Right lobe of liver (tissue), 6 donors: ENCODE measurements at places on chromosomes 6 and 20.

DNA sequence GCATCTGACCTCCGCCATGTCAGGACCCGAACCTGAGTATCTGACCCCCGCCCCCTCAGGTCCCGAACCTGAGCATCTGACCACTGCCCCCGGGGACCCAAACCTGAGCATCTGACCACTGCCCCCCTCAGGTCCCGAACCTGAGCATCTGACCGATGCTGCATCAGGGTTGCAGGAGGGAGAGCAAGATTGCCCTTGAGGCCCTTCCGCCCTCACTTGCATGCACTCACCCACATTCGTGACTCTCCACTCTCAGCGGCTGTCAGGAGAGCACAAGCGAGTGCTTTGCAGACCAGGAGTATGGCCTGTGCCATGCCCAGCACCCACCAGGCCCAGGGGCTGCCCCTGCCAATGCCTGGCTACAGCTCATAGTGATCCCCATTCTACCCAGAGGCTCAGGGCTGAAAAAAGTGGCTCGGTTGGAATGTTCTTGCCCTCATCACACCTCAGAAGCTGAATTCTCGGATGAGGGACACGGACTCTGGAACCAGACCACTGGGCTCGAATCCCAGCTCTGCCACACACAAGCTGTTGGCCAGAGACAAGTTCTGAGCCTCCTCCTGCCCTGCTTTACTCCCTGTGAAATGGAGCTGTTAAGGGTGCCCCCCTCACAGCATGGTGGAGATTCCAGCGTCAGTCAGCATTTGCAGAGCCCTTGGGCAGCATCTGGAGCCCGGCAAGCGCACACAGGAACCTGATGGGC, 82.1 kb downstream of the DLL1 start:
- no peak for DNase-seq

DNA sequence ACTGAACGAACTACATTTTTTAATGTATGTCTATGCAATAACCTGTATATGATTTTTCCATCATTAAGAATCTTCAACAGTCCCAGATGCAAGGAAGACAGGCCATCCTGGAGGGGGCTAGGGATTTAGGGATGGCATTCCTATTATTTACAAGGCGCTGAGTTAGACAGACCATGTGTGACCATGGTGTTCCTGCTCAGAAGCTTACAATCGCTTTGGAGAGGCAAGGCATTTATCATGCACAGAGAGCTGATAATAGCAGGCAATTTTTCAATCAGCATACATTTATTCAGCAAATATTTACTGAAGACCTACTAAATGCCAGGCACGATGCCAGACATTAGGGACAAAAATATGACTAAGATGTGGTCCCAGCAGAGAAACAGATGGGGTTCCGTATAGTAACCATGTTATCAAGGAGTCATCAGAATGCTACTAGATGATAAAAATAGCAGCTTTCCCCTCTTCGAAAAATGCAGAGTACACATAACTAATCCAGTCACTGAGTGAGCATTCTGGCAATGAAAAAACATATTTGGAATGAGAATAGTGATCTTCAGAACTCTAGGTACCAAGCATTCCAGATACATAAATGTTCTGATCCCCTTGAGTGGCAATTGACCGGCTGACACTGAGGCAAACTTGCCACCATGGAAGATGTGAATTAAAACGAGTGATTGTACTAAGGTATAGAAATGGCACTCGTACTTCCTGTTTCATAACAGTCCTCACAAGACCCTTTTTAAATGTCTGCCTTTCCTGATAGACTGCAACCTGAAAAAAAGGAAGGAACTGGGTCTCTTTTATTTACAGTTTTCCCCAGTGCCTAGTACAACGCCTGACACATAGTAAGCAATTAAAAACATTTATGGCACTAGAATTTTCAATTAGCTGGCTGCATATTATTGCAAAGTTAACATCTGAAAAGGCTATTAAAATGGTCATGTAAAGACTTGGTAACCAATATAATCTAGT, 135.7 kb downstream of the ATXN1 start:
- DNase-seq: no peak

- no peak for DNase-seq
Measured at GRCh38 chr20:34716921-34717229, 12.7 kb downstream of the TP53INP2 start.

DNA sequence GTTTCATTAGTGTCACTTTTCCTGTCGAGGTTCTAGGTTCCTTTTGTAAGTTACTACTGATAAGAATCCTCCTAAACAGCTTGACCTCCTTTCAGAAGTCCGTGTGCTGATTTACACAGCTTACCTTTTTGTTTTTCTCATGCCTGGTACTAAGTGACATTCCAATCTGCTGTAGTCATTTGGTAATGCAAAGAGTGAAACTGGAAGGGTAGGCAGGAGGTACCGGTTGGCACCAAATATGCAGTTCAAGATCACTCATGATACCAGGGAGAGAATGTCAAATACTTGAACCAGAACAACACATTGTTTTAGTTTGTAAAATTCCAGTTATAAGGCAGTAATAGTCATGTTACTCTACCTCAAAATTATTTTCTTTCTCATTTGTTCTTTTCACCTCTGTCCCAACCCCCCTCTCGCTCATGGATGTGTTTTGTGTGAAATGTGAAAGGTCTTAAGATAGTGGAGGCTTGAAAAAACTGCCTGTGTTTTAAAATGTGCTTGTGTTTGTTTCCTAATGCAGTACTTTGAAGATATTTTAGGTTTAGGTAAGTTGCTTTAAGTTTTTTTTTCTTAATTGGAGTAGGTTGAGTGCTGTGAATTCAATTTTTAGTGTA, 23.2 kb downstream of the AFDN start:
- no peak for DNase-seq

GRCh38 chr20:34984756-34985261, 29.1 kb downstream of the MYH7B start:
- DNase-seq: peak; percentile 56

GRCh38 chr6:151376440-151376839, 14.9 kb downstream of the ZBTB2 start:
- no peak for DNase-seq

- no peak for DNase-seq
Measured at GRCh38 chr6:22892452-22892851, 323.1 kb downstream of the HDGFL1 start.

DNA sequence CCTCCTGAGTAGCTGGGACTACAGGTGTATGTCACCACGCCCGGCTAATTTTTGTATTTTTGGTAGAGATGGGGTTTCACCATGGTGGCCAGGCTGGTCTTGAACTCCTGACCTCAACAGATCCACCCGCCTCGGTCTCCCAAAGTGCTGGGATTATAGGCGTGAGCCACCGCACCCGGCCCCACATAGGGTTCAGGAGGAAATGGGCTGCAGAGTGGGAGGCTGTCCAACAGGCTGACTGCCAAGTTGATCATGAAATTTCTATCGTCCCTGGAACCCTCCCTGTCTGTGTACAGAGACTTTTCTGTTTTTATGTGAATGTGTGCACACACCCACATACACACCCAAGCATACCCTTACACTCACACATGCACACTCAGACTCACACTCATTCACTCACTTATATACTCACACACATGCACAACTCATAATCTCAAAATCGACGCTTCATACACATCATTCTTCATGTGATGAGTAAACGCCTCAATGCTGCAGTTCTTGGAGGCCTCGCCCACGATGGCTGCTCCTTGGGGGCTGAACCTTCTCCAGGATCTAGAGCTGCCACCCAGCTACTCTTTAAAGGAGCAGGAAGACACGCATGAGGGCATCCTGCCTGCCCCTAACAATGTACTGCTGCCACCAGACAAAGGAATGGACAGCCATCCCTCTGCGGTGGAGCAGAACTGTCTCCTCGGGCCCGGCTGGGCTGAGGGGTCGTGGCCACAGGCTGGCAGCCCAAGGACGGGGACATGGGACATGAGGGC, 35.6 kb downstream of the SUN5 start:
- no peak for DNase-seq

DNA sequence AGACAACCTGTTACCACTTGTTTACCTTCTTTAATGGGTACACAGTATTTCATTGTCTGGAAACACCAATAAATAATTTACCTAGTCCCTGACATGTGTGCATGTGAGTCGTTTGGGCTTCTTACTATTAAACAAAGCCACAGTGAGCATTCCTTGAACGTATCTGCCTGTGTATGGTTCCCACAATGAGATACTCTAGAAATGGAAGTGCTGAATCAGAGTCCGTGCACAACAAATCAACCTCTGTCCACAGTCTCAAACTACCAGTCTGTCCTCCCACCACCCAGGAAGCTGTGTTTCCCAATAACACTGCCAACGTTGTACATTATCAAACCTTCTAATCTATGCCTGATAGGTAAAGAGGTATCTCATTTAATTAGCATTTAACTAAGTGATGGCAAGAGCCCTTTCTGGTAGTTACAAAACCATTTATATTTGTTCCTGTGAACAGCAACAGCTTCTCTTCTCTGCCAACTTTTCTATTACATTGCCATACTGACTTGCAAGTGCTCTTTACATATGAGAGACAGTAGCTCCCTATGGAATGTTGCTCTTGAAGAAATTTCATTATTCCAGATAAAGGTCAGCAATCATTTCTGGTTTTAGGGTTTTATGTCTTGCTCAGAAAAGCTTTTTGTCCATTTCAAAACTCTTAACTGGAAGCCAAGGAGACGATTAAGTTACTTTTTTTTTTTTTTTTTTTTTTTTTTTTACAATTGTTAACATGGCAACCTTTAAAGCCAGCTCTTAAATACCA, 14.7 kb downstream of the JAG1 start:
- no peak for DNase-seq

GRCh38 chr6:149821492-149821891, 42.7 kb downstream of the LRP11 start:
- no peak for DNase-seq

DNA sequence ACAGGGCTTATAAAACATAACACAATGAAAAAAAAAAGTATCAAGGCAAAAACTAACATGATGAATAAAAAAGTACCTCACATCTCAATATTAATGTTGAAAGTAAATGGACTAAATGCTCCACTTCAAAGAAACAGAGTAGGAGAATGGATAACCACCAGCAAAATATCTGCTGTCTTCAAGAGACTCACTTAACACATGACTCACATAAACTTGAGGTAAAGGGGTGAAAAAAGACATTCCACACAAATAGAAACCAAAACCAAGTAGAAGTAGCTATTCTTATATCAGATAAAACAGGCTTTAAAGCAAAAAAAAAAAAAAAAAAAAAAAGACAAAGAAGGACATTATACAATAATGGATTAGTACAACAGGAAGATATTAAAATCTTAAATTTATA, 86.9 kb downstream of the TBC1D32 start:
- no peak for DNase-seq

GRCh38 chr6:88992741-88993552, 29.5 kb upstream of the RNGTT start:
- no peak for DNase-seq

- no peak for DNase-seq
Measured at GRCh38 chr20:23167431-23167830, 81.3 kb upstream of the CD93 start.

GRCh38 chr6:15887491-15888461, 224.9 kb upstream of the DTNBP1 start:
- DNase-seq: no peak

GRCh38 chr20:44717986-44718385, 2.8 kb downstream of the CCN5 start:
- DNase-seq: no peak

GRCh38 chr6:154615483-154616025, 105.1 kb upstream of the CNKSR3 start:
- peak; percentile 38 for DNase-seq

DNA sequence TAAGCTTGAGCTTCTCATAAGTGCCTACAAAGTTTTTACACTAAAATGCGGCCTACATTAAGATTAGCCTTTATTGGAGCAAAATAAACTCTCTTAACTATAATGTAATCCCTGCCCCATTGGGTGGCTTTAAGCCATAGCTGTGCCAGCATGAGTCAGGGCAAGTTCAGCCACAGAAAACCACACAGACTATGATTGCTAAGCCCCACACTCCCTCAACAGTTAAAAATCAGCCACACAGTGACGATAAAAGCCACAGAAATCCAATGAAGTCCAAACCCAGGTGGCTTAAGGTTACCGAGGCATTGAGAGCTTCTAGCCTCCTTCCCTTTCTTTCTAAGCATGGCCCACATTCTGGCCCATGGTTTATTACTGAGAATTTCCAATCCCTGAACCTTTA, 61.6 kb downstream of the GRM1 start:
- DNase-seq: no peak

DNA sequence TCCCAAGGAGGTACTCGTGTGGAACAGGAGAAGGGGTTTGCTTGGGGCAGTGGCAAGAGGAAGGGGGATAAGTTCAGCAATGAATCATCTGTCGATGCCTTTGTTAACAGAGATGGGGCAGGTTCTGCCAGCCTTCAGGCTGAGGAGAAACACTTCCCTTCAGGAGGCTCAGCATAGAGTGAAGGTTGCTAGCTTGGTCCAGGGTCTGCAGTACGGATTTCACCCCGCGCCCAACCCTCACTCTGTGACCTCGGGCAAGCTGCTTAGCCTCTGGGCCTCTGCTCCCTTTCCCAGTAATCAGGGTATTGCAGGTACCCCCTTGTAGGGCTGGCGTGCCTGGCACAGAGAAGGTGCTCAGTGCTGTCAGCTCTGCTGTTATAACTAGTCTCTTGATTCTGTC, 7.5 kb downstream of the CAPN11 start:
- DNase-seq: no peak

- DNase-seq: no peak
Measured at GRCh38 chr6:72760114-72760793, 138.4 kb downstream of the KCNQ5 start.

DNA sequence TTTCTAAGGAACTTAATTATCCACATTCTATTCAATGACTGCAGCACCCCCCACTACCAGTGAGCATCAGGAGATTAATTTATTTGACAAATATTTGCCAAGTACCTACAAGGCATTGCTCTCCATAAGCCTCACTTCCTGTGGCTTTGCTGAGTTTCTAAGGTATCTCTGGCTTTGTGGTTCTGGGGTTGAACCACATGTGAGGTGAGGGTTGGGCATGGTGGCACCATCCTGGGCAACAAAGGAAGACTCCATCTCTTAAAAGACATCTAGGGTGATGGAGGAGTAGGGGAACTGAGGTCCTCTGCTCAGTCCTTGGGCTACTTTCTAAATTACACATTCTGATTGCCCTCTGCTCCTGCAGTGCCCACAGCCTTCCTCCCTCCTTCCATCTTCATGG, 25.5 kb upstream of the WFDC2 start:
- DNase-seq: no peak

DNA sequence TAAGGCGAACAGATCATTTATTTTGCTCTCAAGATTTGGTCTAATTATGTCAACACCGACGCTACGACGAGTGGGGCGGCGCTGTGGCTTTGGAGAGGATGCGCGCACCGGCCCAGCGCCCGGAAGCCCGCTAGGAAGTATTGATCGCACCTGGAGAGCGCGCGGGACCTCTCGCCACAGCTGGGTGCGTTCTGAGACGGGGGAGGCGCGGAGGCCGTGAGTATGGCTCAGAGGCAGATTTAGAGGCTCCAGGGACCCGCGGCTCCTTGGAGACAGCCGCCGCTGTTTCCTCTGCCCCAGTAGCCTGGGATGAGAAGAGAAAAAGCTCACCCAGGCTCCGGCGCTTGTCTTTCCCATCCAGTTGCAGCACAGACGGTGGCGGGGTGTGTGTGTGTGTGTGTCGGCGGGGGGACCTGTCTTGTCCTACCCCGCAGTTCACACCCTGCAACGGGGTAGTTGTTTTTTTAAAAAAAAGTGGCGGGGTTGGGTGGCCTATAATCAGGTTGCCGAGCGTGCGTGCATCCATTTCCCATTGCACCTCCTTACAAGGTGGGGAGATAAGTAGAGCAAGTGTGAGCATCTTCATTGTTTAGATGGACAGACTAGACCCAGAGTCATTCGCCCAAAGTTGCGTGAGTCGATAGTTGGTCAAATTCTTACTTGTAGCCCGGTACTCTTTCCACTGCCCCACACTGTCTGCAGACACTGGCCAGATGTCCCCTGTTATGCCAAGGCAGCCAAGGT, 11.2 kb downstream of the TFAP2D start:
- DNase-seq: no peak

- no peak for DNase-seq
Measured at GRCh38 chr6:105424175-105424783, 21.4 kb upstream of the PREP start.
